ENCODE measurements at places on chromosomes 6 and 20.
A peak's percentile ranks its signal among the peaks of the same experiment; 100 is the strongest.

- no peak overlapping the region for H3K4me3 ChIP-seq
- no peak overlapping the region for H3K27ac ChIP-seq
- peak; percentile 1 for DNase-seq
- H3K4me1 ChIP-seq: no peaks in the 10 kb centered on the region
- H3K36me3 ChIP-seq: no peaks in the 10 kb centered on the region
Measured at GRCh38 chr20:56004007-56004406, 1.3 kb downstream of the CBLN4 start.

GRCh38 chr6:27049863-27050781 is 197.4 kb upstream of the PRSS16 start:
- no peak overlapping the region for H3K27ac ChIP-seq
- no peaks in the 10 kb centered on the region for H3K27me3 ChIP-seq
- no peaks in the 10 kb centered on the region for H3K36me3 ChIP-seq
- DNase-seq: no peak
- H3K4me1 ChIP-seq: no peaks in the 10 kb centered on the region

- no peak for DNase-seq
- no peaks in the 10 kb centered on the region for H3K36me3 ChIP-seq
- H3K27me3 ChIP-seq: no peaks in the 10 kb centered on the region
- no peak overlapping the region for H3K27ac ChIP-seq
Measured at GRCh38 chr6:127212376-127212775, 54.3 kb upstream of the RNF146 start.

DNA sequence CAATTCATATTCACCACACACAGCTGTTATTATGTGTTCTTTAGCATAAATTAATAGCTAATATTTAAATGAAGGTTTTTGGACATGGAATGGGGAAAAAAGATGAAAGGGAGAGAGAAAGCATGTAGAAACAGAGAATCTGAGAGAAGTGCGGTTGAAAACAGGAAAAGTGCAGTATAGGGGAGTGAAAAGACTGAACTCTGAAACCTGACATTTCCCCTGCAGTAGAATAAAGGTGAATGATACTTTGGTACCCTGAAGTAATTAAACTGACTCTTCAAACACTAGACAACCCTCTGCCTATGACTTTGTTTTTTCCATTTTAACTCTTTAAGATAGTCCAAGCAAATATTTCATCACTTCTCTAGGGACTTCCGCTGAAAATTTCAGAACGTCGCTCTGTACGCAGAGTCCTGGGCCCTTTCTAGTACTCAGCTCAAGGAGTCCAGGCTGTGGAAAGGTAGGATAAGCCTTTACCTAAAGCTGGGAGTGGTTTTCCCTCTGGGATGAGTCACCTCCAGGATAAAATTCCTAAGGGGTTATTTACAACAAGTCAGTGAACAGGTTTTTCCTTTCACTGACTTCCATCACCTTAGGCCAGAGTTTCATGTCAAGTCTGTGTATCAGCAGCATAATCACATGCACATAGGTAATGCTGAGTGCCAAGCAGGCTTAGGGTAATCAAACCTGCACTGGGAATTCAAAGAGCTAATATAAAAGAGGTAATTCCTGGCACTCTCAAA is 614.5 kb downstream of the PKHD1 start:
- no peak for DNase-seq
- H3K27me3 ChIP-seq: no peaks in the 10 kb centered on the region

GRCh38 chr6:109690373-109690736 is 647 bp downstream of the AK9 start:
- peak overlapping the region; percentile 67 for H3K27ac ChIP-seq
- peak overlapping the region; percentile 97 for H3K4me3 ChIP-seq
- no peaks in the 10 kb centered on the region for H3K27me3 ChIP-seq
- peak; percentile 48 for DNase-seq

GRCh38 chr20:21391185-21391971 is 5.9 kb downstream of the NKX2-4 start:
- no peaks in the 10 kb centered on the region for H3K4me1 ChIP-seq
- no peak for DNase-seq
- H3K27ac ChIP-seq: no peak overlapping the region

- H3K27me3 ChIP-seq: no peaks in the 10 kb centered on the region
- DNase-seq: peak; percentile 73
- no peak overlapping the region for H3K27ac ChIP-seq
- no peak overlapping the region for H3K4me3 ChIP-seq
Measured at GRCh38 chr6:142387997-142388815, 86.4 kb downstream of the ADGRG6 start.

DNA sequence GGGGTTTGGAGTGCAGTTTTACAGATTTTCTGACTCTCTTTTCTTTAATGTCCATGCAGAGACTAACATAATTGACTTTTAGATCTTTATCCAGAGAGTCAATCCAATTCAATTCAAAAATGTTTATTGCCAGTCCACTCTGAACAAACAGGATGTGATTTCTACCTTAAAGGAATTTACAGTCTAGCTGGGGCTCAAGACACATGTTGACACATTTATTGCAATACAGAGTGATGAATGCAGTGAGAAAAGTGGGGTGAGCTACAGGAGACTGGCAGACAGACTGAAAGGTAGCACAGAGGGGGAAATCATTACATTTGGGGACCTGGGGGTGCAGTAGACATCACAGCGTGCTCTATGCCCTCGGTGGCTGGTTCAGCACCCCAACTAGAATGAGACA is 193.9 kb downstream of the SLC24A3 start:
- no peak for DNase-seq
- no peaks in the 10 kb centered on the region for H3K27me3 ChIP-seq
- no peaks in the 10 kb centered on the region for H3K4me1 ChIP-seq
- no peak overlapping the region for H3K4me3 ChIP-seq
- no peak overlapping the region for H3K27ac ChIP-seq

DNA sequence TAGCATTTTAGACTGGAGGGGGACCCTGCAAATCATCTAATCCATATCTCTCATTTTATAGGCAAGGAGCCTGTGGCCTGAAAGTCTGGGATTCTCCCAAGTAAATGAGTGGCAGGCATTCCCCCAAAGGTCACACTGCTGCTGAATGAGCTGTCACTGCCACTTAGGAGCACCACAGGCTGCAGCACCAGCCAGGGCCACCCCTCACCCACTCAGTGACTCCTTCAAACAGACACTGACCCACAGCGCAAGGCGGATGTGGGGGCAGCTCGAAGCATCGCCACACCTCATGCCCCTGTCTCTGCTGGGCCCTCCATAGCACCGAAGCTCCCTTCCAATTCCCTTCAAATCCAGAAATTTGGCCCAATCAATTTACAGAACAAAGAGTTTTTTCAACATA is 119.9 kb upstream of the ARID1B start:
- H3K36me3 ChIP-seq: no peaks in the 10 kb centered on the region
- DNase-seq: no peak
- H3K4me3 ChIP-seq: no peak overlapping the region
- H3K27me3 ChIP-seq: 0 out of 2 replicates have a peak, but pooled peaks cover 5% of the 10 kb centered on the region

DNA sequence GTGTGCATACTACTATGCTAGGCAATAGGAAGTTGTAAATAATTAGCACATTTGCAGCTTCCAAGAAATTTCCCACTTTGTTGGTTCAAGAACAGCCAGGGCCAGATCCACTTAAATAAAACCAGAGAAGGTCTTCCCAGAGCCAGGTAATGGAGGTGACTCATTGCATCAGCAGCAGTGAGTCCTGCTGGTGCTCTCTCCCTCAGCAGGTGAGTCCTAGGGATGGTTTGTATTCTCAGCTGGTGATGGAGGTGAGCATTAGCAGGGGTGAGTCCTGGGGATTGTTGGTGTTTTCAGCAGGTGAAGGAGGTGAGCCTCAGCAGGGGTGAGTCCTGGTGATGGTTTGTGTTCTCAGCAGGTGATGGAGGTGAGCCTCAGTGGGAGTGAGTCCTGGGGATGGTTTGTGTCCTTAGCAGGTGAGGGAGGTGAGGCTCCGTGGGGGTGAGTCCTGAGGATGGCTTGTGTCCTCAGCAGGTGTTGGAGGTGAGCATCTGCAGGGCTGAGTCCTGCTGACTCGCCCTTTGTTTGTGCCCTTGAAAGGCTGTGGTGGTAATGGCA is 232.8 kb upstream of the EXOC2 start:
- no peaks in the 10 kb centered on the region for H3K36me3 ChIP-seq
- H3K4me1 ChIP-seq: no peaks in the 10 kb centered on the region
- no peak overlapping the region for H3K4me3 ChIP-seq
- peaks cover 7% of the 10 kb centered on the region for H3K27me3 ChIP-seq
- no peak overlapping the region for H3K27ac ChIP-seq

DNA sequence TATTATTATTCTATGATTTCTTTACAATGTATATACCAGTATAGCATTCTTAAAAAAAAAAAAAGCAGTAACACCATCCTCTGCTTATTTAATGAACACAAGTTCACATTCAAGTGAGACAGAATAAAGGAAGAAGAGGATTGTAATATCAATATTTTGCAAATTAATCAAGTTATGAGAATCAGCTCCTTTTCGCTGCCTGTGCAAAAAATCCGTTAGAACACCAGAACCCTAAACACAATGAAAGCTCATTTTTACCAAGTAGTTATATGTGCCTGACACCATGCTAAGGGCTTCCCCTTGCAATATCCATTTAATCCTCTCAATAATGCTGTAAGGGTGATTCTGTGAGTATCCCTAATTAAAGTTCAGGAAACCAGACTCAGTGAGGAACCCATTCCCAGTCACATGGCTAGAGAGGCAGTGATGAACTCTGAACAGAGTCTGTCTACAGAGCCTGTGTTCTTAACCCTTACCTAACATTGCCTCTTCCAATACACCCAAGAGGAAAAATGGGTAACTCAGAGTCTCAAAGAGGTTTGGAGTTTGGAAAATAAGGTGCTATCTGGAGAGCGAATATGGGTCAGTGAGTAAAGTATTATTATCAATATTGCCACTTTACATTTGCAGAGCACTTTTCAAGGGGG is 66.8 kb downstream of the CDC40 start:
- no peaks in the 10 kb centered on the region for H3K4me1 ChIP-seq
- no peaks in the 10 kb centered on the region for H3K27me3 ChIP-seq
- no peak overlapping the region for H3K4me3 ChIP-seq
- no peak for DNase-seq
- H3K27ac ChIP-seq: no peak overlapping the region
- no peaks in the 10 kb centered on the region for H3K36me3 ChIP-seq

DNA sequence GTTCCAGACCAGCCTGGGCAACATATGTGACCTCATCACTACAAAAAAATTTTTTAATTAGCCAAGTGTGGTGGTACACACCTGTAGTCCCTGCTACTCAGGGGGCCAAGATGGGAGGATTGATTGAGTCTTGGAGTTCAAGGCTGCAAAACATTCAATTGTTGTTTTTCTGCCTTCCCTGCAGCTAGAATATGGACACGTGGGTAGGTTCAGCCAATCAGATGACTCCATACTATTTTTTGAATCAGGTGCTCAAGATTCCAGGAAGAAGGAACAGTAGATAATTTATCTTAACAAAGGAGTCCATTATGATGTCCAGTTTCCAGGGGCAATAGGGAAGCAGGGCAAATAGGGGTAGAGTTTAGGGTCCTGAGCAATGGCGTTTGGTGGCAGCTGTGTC is 2.4 kb upstream of the DEFB119 start:
- no peaks in the 10 kb centered on the region for H3K36me3 ChIP-seq
- DNase-seq: no peak
- no peak overlapping the region for H3K27ac ChIP-seq
- no peaks in the 10 kb centered on the region for H3K4me1 ChIP-seq
- no peaks in the 10 kb centered on the region for H3K27me3 ChIP-seq

GRCh38 chr6:71138376-71138775 is 150.2 kb upstream of the OGFRL1 start:
- no peak overlapping the region for H3K27ac ChIP-seq
- H3K27me3 ChIP-seq: 0 out of 2 replicates have a peak, but pooled peaks cover 3% of the 10 kb centered on the region
- H3K4me3 ChIP-seq: no peak overlapping the region
- DNase-seq: no peak
- H3K4me1 ChIP-seq: no peaks in the 10 kb centered on the region

DNA sequence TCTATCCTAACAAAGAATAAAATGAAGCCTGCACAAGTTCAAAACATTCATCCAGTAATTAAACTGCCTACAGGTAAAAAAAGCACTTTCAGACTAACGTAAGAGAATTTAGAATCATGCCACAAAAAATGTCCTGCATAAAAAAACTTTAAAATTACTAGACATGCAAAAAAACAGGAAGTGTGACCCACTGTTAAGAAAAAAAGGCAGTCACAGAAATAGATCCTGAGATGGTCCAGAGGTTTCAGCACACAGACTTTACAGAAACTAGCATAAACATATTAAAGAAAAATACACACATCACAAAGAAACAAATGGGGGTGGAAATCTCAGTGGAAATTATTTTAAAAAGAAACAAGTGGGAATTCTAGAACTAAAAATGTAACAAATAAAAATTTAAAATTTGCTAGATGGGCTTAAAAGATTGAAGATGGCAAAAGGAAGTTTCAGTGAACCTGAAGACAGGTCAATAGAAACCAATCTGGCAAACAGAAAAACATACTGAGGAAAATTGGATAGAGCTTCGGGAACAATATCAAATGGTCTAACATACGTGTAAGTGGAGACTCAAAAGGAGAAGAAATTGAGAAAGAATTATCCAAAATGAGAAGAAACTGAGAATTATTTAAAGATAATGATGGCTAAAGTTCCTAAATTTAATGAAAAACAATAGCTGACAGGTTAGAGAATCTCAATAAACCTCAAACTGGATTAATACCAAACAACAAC is 3.4 kb upstream of the ZNF133 start:
- H3K27me3 ChIP-seq: no peaks in the 10 kb centered on the region
- peak; percentile 40 for DNase-seq
- peaks cover 6% of the 10 kb centered on the region for H3K4me1 ChIP-seq

DNA sequence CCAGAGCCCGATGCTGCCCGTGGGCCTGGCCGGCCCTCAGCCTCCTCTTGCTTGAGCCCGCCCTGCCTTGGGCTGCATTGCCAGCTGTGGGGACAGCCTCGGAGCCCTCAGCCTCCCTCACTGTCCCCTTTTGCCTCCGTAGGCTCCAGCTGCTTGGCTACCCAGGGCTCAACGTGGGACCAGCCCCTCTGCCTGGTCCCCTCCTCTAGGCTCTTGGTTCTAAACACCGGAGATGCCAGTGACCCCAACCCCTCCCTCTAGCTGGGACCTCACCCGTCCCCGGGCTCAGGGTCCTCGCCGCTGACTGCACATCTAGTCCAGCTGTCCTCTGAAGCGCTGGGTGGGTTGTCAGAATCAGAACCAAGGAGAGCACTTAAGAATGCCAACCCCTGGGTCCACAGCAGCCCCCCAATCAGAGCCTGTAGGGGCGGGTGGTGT is 345.2 kb downstream of the ZFAND3 start:
- H3K27me3 ChIP-seq: no peaks in the 10 kb centered on the region
- H3K36me3 ChIP-seq: no peaks in the 10 kb centered on the region
- DNase-seq: no peak
- no peaks in the 10 kb centered on the region for H3K4me1 ChIP-seq
- 0 out of 2 replicates have a peak overlapping the region, but pooled peaks have one; percentile 13 for H3K4me3 ChIP-seq
- no peak overlapping the region for H3K27ac ChIP-seq
